ENCODE measurements at places on chromosomes 5 and 9. TPM values are rescaled to one million over a fixed set of nuclear protein-coding genes. Genes with fewer than 3 reads are reported as not detected.

GLIPR2 gene
- polyA plus RNA-seq = 40.0 TPM

GRCh38 chr5:67187006-67187715 is 9.4 kb downstream of the CD180 start:
- DNase-seq = no peak

DMAC1 gene
- polyA plus RNA-seq = 84.5 TPM

PCDHGC5 gene
- 0.29 TPM for polyA plus RNA-seq

DNA sequence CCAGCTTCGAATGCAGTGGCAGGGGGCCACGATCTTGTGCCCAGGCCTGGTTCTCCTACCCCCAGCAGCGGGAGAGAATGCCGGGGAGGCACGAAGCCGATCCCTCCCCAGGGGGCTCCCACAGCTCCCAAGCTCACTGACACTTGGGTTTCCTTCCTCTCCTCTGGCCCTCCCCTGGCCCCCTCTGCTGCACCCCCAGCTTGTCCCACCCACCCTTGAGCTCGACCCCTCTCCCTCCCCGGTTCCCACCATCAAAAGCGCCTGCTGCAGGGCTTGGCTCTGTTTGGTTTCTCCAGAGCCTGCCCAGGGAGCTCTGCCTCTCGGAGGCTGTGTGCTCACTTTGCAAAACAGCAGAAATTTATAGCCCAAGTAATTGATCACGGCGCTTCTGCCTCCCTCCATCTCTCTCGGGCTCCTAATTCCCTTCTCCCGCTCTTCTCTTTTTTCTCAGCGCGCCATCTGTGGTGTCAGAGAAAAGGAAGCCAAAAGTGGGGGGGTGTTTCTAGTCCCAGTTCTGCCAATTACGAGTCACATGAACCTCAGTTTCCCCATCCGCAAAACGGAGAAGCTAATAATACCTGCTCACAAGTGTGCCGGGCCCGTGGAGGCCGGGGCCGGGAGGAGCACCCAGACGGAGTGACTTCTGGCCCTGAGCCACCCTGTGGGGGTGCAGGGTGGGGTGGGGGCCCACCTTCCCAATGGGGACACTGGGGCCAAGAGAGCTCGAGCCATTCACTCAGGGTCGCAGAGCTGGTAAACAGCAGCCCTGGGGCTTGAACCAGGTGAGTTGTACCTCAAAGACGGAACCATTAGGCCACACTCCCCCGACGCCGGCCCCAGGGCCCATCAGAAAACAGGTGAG is 141.2 kb upstream of the IER5L start:
- DNase-seq = no peak

DNA sequence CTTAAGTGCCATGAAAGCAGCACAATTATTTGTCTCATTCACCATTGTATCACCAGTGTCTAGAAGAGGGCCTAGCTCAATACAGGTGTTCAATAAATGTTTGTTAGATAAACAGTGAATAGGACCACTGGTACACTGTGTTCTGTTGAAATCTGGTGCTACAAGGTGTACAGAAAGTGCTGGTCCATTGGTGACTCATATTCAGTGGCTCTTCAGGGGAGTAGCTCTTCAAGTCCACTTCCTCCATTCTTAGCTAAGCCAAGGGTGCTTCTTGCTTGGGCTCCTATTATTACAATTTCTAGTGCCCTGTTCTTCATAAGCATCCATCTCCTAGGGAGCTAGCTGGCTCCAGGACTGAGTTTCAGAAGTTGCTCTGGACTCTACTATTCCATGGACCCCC is 6.4 kb upstream of the FCHO2 start:
- no peak for DNase-seq

DNA sequence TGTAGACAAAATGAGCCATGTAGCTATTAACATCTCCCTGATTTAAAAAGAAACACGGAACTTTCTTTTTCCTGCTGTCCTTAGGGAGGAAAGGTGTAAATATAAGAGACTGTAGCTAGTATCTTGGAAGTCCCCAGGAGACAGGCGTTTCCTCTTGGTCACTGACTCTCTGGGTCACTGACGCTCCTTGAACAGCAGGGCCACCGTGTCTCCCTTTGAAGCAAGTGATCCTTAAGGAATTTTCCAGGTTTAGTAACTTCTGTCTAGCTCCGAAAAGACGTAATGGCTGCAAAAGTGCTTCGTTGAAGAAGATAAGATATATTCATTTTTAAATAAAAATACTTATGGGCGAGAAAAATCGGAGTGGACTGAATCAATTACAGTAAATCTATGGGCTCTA is 745 bp upstream of the CLTA start:
- no peak for DNase-seq

TTC23L gene
- 3.2 TPM for polyA plus RNA-seq

DNA sequence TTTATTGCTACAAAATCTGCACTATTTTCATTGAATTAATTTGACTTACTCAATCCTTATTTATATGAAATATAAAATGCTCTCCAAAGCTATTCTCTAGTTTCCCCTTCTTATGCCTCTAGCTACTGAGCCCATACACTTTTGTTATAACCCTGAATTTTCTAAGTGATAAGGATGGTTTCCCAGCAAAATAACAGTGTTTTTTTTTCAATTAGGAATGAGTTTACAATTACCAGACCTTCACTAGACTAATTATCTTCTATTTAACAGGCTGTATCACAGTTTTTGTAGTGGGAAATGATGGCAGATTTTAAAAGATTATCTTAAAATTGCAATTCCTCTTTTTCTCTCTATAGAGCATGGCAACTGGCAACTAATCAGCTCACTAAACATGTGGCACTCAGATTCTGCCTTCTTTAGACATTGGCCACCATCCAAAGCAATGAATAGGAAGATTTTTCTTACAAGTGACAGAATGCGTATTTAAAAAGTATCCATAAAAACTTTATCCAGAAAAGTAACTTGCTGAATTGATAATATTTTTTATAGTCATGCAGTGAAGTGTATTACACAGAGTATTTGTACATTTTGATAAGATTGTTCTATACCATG is 585.7 kb upstream of the ZNF608 start:
- no peak for DNase-seq

GRCh38 chr9:129335464-129336129 is 157.5 kb upstream of the IER5L start:
- DNase-seq = no peak

DNA sequence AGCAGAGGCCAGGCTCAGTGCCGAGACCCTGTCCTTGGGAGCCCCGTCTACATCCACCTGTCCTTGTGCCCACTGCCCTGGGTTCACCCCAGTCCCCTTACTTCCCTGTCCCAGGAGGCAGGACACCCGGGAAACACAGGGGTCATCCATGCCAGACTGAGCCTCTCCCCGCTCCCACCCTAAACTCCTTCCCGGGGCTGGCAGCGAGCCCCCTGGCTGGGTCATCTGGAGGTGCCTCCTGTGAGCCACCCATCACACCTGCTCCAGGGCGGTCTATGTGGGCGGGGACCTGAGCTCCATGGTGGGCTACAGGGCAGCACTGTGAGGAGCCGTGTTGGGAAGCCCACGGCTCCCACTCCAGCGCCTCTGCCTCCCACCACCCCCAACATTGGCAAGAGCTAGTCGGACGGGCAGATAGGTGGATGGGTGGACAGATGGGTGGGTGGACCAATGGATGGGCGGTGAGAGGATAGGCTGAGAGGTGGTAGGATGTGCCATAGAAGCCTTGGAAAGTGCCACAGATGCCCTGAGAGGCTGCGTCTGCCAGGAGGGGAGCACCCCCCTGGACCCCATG is 42.5 kb upstream of the RXRA start:
- DNase-seq = no peak

CCNO gene
- 5.8 TPM for polyA plus RNA-seq

Measured in right renal cortex interstitium (tissue), 3 donors.